ENCODE measurements at places on chromosomes 11 and 22.

DNA sequence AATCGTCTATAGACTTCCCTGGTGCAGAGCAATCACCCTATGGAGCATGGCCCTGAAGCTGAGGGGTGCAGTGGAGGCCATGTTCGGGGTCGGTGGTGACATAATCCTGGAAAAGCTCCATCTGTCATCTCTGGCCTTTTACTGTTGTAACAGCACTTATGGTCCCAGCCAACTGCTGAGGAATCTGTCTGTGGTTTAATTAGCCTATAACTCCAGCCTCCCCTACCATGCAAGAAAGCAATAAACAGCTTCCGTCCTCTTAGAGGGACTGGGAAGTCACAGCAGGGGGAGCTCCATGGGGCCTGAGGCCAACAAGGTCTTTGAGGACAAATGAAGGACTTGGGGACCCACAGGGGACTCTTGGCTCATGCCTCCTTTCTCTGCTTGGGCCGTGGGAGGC, 159.1 kb upstream of the NECTIN1 start:
- no peak for DNase-seq

GRCh38 chr11:35711173-35711910, 48.8 kb downstream of the TRIM44 start:
- DNase-seq, result no peak

GRCh38 chr11:35065566-35065965, 73.4 kb upstream of the CD44 start:
- DNase-seq, result no peak

GRCh38 chr11:63768237-63769041, at the start of gene ZFTA:
TSS of gene ZFTA (minus strand) at chr11:63768775. CDS start at chr11:63768622, 153 bp downstream.
- DNase-seq, result peak; percentile 86

- no peak for DNase-seq
Measured at GRCh38 chr11:66492161-66492865, 12.1 kb downstream of the DPP3 start.

- no peak for DNase-seq
Measured at GRCh38 chr22:33652615-33653014, 267.7 kb downstream of the LARGE1 start.

GRCh38 chr11:70742553-70743291, 344.4 kb downstream of the CTTN start:
- no peak for DNase-seq

DNA sequence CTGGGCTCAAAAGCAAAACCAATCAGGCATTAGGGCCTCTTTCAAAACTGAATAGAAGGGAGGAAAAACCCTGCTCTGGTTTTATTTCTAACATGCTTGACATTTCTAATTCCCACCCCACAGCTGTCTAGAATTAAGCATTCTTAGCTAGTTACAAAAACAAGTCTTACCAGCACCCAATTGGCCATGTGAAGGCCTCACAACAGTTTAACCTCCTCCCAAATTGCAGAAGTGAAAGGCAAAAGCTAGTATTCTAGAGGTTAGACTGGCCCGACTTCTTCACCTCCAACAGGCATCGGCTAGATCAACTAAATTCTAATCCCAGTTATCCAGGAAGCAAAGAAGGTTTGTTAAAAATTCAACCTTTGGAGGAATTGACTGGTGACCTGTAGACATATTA, 6.5 kb downstream of the SF1 start:
- DNase-seq, result no peak

GRCh38 chr22:44620129-44620840, 81.7 kb upstream of the PRR5 start:
- DNase-seq, result peak; percentile 25

DNA sequence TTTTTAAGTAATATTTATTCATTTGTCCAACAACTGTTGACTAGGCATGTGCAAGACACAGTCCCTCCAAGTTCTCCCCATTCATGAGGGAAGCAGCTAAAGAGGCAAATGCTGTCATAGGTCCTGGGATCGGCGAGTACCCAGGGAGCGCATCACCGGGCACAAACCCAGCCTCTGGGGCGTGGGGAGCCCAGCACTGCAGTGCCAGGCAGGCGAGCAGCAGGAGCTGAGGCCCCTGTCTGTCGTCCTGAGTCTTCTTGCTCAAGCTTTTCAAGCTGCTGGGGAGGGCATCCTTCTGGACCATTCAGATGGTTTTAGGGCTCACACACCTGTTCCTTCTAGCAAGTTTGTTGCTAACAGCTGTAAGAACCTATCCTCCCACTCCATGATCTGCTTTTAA, 62.1 kb downstream of the PPFIA1 start:
- no peak for DNase-seq

DNA sequence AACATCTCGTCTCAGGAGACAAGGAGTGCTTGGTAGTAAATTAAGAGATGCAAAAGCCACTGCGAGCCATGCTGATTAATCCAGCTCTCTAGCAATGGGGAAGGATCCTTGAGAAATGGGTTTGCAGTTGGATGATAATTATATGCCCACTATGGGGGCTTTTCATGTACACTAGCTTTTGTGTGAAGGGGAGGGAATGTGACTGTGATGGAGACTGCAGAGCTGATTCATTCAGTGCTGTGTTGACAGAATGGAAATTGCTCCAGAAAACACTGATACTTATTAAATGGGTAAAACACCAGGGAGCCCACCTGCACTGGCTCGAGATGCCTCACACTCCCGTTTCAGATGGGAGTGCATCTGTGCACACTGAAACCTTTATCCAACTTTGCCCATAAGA, 37.0 kb upstream of the KIRREL3 start:
- DNase-seq, result no peak

- no peak for DNase-seq
Measured at GRCh38 chr11:46357483-46357936, 10.2 kb downstream of the DGKZ start.

DNA sequence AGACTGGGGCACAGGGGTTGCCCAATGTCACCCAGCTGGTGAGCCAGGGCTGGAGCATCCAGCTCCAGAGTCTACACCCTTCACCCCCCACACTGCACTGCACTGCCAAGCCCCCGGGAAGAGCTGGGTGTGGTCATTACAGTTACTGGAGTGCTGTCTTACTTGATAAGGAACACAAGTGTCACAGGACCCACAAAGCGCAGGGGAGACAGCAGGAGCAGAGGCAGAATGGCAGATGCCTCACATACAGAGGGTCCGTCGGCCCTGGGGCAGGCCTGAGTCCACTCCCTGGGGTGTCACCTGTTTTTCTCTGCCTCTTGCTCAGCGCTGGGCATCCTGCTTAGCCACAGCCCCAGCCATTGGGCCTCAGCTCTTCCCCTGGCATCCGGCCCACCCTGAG, 7.7 kb downstream of the IL2RB start:
- no peak for DNase-seq

DNA sequence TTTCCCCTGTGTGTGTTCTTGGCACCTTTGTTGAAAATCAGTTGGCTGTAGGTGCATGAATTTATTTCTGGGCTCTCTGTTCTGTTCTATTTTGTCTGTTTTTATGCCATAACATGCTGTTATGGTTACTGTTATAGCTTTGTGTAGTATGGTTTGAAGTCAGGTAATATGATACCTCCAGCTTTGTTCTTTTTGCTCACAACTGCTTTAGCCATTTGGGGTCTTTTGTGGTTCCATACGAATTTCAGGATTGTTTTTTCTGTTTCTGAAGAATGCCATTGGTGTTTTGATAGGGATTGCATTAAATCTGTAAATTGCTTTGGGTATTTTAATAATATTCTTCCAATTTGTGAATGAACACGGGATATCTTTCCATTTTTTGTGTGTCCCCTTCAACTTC, 4.7 kb downstream of the PEX26 start:
- no peak for DNase-seq

DNA sequence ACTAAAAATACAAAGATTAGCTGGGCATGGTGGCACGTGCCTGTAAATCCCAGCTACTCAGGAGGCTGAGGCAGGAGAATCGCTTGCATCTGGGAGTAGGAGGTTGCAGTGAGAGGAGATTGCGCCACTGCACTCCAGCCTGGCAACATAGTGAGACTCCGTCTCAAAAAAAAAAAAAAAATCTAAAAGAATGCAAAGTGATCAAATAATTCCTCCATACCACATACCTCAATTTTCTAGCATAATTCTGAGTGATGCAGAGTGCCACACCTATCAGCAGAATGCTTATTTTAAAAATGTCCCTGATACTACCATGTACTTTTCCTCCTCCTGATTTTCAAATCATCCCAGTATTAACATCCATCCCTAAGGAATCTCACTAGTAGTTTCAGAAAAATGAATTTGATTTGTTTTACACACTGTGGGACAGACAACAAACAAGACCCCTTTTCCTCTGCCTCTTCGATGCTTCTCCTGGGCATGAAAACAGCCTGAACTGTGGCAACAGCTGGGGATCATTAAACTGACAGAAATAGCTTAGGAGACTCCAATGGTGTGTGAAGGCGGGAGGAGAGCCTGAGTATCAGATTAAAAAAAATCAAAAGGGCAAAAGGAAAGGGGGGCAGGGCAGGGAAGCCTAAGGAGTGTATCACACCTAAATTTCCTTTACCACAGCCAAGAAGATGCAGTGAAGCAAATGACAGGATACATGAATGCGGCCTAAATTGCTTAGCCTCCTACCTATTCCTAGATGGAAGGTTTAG, 114.7 kb downstream of the SGSM3 start:
- DNase-seq, result peak; percentile 75

GRCh38 chr11:16881074-16881709, 133.0 kb downstream of the PLEKHA7 start:
- peak; percentile 26 for DNase-seq

- DNase-seq, result peak; percentile 37
Measured at GRCh38 chr11:10233581-10233980, 60.4 kb downstream of the SBF2 start.

DNA sequence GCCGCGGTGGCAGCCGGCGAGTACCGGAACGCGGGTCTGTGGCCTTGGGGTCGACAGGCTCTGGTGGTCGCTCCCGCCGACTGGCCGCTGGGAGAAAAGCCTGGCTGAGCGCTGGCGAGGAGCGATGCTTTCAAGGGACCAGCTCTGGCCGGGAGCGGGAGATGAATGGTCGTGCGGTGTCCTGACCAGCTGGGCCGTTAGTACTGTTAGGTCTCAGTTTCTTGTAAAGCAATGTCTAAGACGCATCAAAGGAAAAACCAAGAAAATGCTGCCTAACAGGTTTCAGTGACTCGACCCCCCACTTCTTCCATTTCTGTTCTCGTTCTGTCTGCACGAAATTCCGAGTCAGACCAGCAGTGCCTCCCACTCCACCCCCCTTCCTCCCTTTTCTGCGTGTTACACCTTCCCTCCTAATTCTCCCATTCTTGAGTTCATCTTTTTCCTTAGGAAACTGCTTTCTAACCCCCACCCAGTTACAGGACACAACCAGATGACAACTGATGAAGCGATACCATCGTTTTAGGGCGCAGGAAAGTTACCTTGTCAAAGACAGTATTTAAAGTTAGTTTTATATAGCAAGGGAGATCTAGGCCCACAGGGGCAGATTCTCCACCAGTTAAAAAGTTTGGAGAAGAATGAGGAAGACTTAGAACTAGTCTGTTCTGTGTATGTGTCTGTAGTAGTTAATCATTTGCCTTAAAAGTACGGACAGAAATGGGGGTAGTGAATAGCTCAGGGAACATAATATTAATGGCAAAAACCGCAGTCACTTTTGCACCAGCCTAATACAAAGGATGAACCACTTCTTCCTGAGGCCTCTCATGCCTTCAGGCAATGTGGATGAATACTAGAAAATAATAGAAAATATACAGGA, 1.0 kb downstream of the CUL5 start:
- DNase-seq, result peak; percentile 55

GRCh38 chr11:29255401-29255800, 761.4 kb downstream of the KCNA4 start:
- no peak for DNase-seq

DNA sequence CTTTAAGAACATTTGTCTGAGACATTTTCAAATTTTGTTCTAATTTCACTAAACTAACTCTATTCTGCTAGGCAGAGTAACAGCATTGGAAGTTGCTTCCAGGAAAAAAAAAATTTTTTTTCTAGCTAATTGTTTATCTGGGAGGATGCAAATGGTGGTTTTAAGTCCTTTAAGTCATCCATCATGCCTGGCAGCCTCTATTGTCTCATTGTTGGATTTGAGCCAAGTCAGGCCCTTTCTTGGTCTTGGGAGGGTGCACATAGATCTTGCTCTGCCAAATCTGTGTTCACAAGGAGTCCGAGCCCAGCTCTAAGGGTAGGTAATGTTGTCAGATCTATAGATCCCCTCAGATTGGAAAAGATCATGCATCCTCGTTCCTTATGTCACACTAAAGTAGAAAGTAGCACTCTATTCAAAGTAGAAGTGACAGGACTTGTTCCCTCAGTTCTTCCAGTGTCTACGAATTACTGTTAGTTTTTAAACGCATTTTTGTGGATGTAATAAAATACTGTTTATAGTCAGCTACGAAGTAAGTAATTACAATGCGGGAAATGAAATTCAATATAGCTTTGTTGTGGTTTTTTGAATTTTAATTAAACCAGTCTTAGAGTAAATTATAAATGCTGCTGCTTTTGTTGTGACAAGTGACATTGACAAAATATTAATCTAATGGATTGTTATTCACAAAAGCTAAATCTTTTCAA, 166.0 kb upstream of the RASSF10 start:
- DNase-seq, result peak; percentile 53

DNA sequence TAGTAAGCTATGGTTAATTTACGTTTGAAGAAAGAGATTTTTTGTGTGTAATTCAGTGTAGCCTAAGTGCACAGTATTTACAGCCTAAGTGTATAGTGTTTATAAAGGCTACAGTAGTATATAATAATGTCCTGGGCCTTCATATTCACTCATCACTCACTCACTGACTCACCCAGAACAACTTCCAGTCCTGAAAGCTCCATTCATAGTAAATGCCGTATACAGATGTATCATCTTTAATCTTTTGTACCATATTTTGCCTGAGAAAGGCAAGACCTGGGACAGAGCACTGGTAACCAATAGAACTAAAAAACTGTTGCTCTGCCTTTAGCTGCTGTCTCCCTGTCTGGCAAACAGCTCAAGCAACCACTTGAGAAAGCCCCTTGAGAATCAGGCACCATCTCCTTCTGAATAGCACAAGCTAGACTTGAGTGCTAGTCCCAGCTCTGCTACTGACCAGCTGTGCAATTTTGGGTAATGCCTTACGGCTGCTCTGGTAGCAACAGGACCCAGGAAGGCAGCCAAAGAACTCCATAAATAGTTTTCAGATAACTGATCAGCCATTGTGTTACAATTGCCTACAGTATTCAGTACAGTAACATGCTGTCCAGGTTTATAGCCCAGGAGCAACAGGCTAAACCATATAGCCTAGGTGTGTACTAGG, 131.3 kb downstream of the KCNC1 start:
- DNase-seq, result no peak

- DNase-seq, result peak; percentile 34
Measured at GRCh38 chr11:93024369-93024768, 54.9 kb downstream of the MTNR1B start.

GRCh38 chr22:20654343-20655208, 119.3 kb upstream of the SERPIND1 start:
- DNase-seq, result no peak

DNA sequence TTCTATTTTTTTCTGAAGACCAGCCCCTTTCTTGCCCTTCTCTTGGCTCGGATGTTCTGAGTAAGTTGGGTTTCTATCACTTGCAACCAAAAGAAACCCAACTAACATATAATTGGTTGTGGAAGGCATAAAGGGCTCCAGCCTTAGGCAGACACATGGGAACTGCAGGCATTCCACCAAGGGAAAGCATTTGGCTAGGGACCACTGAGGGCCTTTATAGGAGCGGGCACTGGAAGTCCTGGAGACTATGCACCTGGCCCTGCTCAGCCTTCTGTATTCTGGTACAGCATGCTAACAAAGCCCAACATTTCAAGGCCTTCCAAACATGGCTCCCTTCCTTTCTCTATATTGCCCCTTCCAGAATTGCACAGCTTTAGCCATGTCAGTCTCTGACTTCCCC, 17.6 kb upstream of the LMO1 start:
- DNase-seq, result no peak

- DNase-seq, result no peak
Measured at GRCh38 chr11:61121917-61122316, 19.6 kb downstream of the CD5 start.
